ENCODE measurements at places on chromosomes 1 and 21.

- no peak for DNase-seq
These were observed 125.7 kb downstream of the LYPLAL1 start for GRCh38 chr1:219299420-219299819.

DNA sequence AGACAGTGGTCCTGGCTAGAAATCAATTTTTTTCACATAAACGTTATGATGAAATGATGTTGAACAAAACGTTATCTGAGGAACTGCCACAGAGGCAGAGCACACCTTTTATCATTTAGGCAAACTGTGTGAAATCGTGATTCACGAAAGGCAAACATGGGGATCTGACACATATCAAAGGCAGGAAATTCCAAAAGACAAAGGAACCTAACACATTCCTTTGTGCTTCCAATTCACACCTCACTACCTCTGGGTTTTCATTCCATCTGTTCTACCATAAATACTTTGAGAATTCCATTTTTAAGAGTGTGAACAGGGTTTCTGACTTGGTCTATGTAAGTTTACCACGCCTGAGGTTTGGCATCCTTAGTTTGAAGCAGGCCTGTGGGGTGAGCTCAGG lies 119.5 kb upstream of the KRTAP19-8 start:
- DNase-seq: no peak

DNA sequence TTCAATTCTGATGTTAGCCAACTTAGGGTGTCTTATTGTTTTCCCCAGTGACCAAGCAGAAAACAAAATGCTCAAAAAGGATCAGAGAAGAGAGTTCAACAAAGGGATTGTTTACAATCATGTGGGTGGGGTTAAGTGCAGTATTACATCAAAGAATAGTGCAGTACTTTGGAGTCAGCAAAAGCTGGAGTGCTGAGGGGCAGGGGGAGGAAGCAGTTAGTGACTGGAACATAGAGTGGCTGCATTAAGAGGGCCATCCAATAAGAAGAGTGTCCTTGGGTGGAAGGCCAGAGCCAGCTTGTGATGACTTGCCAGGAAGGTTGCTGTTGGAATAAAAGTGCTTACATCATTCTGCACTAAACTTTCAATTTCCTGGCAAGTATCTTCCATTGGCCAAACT lies 175.5 kb downstream of the CYYR1 start:
- DNase-seq: no peak

GRCh38 chr1:78843546-78843945 lies 163.0 kb downstream of the ADGRL4 start:
- no peak for DNase-seq

GRCh38 chr1:65964123-65964522 lies 171.4 kb downstream of the PDE4B start:
- no peak for DNase-seq

GRCh38 chr1:243487036-243487648 lies 231.3 kb downstream of the SDCCAG8 start:
- DNase-seq: no peak

DNA sequence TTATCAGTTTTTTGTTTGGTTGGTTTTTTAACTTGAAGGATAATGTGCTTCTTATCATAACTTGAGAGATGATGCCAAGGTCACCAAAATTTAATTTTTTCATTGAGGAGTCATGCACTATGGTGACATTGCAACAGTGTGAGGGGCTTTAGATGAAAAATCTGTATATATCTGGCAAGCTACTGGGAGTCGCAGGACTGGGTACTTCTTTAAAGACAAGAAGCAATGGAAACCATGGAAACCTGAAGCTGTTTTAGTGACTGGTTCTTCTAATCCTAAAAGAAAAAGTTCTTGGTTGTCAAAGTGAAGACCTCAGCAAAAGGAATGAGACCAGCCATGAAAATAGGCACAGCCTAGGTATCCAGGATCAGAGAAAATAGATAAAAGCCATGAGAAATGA lies 31.1 kb downstream of the ZC3H11B start:
- no peak for DNase-seq

GRCh38 chr1:36322786-36323635 lies 434 bp downstream of the EVA1B start:
- peak; percentile 19 for DNase-seq

GRCh38 chr1:75172556-75172955 lies 38.4 kb downstream of the LHX8 start:
- DNase-seq: no peak

- no peak for DNase-seq
These were observed 156.0 kb downstream of the RERE start for GRCh38 chr1:8661185-8662110.

DNA sequence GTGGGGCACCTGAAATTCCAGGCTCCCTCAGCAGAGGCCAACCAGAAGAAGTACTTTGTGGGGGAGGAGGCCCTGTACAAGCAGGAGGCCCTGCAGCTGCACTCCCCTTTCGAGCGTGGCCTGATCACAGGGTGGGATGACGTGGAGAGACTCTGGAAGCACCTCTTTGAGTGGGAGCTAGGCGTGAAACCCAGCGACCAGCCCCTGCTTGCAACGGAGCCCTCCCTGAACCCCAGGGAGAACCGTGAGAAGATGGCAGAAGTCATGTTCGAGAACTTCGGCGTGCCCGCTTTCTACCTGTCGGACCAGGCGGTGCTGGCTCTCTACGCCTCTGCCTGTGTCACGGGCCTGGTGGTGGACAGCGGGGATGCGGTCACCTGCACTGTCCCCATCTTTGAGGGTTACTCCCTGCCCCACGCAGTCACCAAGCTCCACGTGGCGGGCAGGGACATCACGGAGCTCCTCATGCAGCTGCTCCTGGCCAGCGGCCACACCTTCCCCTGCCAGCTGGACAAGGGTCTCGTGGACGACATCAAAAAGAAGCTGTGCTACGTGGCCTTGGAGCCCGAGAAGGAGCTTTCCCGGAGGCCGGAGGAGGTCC lies 634 bp downstream of the ACTRT2 start:
- no peak for DNase-seq

DNA sequence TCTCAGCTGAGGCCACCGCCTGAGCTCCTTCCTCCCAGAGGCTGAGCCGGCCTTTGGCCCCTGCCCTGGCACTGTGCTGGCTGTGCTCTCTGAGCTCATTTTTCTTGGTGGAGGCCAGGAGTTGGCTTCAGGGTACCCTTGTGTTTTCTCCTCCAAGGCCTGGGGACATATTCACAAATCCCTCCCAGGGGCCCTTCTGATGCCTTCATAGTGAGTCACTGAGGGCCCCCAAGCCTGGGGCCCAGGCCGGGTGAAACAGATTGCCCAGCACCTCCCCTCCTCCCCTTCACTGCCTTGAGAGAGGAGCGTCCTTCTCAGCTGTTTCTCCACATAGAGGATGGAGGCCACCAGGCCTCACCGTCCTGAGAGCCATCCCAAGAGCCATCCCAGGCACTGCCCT lies 105.8 kb downstream of the SIK1 start:
- no peak for DNase-seq

- no peak for DNase-seq
These were observed 10.2 kb downstream of the MFN2 start for GRCh38 chr1:11990303-11991032.

- DNase-seq: no peak
These were observed at the start of gene FCRL3 for GRCh38 chr1:157700732-157701131. Gene FCRL3 (minus strand): TSS chr1:157700769. CDS start chr1:157700489, 280 bp downstream.

DNA sequence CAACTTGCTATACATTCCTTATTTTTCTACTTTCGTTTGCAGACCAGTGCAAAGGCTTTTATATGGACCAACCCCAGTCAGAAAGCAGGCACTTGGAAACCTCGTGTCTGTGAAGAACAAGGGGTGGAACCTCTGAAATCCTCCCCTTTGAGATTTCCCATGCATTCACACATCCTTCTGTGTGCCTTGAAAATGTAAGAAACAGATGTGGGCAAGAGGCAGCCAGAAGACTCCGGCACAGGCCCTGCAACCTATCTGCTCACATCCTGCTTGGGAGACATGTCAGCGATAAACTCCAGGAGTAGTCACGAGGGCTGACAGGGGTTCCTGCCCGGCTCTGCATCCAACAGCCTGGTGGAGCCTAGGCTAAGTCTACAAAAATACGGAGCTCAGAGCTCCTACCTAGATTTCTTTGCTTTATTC lies 42.5 kb downstream of the ETS2 start:
- DNase-seq: no peak

DNA sequence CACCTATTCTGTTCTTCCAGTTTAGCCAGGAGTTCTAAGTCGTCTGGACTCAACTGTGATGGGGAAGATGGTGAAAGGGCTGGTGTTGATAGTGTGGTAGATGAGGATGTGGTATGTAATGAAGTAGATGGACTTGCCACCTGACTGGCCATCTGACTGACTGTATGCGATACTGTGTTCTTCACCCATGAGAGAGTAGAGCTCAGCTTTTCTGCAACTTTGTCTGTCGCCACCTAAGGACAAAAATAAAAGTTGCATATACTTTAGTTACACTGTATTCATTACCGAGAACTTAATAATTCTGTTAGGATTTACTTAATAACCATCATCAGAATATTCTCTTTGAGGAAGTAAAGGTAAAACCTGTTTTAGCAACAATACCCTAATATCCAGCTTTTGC lies 48.5 kb downstream of the EVI5 start:
- DNase-seq: no peak

DNA sequence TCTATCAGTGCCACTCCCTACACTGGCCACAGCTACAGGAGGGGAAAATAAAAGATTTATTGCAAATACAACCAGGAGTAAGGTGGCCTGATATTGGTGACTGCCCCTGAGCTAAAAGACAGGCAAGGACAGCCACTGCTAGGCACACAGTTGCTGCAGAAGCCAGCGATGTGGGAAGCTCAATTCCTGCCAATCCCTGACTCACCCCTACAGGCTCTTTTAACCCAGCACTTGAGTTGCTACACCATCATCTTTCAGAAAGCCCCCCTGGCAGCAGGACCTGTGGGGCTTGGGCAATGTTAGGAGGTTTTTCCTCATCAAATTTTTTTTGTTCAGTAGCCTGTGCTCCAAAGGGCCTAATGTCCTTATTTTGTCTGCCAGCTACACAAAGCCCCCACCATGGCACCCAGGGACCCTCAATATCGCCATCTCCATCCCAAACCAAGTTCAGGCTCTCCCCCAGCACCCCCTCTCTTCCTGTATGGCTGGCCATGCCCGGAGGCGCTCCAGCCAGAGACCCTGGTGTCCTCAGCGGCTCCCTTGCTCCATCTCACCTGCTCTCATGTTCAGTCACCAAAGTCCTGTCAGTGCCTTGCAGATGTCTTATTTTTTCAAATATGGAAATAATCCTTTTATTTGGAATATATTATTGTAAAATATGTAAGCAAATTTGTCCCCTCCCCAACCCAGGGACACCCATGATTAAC lies 13.4 kb downstream of the CLEC20A start:
- DNase-seq: no peak

GRCh38 chr1:184189361-184189760 lies 137.8 kb downstream of the TSEN15 start:
- no peak for DNase-seq

DNA sequence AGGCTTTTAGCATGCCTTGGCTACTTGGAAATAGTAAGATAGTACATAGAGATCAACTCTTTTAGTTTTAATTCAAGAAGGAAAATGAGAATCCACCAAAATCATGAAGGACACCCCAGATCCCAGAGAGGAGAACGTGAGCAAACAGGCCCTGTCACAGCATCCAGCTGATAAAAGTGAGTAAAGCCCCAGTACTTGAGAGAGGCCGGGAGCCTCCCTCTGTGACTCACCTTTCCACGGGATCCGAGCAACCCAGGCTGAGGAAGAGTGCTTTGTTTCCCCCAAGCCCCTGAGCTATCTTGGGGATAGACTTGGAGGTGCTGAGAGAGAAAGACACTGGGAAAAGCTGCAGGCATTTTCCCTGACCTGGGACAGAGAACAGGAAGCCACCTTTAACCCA lies 238.6 kb downstream of the DUSP10 start:
- DNase-seq: no peak

DNA sequence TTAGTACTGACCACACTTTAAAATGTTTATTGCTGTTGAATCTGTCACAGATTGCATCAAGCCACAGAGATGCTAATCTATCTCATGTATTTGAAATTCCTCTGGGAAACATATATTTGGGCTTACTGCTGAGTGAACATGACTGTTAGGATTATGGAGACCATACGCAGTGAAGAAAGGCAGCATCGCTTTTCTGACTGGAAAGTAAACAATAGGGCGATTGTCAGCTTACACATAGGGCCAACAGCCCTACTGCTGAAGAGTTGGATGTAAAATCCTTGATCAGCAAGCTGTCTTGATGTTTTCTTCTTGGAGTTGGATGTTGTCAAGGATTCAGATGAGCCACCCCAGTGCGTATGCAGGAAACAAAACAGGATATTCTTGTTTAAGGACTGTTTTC lies 368.7 kb upstream of the ADGRL2 start:
- DNase-seq: no peak

DNA sequence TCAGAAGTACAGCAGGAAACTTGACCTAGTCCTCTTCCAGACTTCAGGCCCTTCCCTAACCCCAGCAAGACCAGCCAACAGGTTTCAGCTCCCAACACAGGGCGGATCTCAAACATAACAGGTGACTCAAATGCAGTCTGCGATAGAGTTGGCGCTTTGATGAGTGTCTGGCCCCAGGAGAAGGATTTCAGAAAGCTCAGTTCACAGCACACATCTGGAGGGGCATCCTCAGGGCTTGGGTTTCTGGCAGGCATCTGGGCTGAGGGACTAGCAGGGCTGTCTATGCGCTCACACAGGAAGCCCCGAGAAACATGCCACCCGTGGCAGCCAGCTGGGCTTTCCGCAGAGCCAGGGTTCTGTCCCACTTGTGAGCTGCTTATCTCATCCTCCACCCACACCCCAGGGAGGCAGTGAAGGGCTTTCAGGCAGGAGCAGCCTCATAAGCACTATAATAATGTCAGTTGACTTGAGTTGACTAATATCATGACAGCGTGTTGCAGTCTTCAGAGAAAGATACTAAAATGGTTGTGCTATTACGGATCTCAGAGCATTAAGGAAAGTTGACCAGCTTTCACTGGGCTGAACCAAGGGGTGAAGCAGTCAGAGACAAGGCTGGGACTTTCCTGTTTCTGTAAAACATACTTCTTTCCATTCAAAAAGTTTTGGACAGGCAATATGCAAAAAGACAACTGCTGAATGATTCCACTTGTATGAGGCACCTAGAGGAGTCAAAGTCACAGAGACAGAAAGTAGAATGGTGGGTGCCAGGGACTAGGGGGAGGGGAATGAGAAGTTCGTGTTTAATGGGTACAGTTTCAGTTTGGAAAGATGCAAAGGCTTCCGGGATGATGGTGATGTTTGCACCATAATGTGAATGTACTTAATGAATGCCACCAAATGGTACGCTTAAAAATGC lies 233.0 kb upstream of the IRF2BP2 start:
- DNase-seq: peak; percentile 42

GRCh38 chr21:17585875-17586450 lies 26.7 kb downstream of the BTG3 start:
- DNase-seq: no peak

- DNase-seq: no peak
These were observed 92.5 kb upstream of the IRF2BP2 start for GRCh38 chr1:234702342-234703000.

Measured in CD4-positive, alpha-beta T cell treated with Interferon gamma for 1 hour (primary cell).